ENCODE measurements at places on chromosomes 1 and 21.

DNA sequence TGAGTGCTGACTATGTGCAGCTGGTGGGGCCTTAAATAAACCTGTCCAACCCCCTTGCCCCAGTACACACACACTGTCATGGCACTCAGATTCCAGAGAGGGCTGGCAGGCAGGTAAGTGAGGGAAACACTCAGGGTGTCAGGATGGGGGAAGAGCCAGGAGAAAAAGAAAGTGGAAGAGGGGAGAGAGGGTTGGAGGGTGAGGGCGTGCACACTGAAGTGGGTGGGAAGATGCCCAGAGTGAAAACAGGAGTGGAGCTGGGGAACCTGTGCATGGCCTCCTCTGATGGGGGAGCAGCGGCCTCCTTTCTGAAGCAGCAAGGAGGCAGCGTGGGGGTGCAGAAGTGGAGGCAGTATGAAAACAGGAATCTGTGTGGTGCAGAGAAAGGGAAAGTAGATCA, 160.6 kb upstream of the JUN start:
- no peak for DNase-seq

DNA sequence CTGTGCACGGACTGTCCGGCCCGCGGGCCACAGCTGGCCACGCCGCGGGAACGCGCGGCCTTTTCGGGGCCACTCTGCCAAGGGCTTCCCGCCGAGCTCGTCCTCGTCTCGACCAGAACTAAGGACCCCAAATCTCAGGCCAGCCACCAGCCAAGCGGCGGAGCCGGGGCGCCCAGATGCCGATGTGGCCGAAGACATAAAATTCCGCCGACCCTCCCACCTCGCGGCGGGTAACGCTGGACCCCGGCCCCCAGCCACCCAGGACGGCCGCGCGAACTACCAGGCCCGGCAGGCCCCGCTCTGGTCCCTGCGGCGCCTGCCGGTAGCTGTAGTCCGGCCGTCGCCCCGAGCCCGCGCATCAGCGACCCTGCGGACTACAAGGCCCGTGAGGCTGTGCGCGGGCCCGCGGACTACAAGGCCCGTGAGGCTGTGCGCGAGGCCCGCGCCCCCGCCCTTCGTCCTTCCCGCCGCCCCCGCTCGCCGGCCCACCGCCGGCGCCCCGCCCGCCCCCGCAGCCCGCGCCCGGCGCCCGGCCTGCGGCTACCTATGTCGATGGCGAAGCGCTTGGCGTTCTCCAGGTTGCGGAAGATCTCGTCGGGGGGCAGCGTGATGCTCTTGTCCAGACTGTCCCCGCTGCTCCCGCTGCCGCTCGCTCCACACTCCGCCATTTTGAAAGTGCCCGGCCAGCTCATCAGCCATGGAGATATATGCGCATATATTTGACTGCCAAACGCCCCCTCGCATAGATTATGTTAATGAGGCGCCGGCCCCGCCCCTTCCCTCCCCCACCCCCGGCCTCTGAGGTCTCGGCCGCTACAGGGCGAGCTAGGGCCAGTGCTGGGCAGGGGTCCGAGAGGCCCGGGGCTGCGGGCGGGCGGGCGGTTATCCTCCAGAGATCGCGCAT, at the start of gene PANK4:
Gene PANK4 (minus strand): TSS at position 677 of the 904 bp plus-strand sequence. CDS start 9 bp downstream, at position 668.
- peak; percentile 88 for DNase-seq

GRCh38 chr1:37391211-37392011, 83.0 kb upstream of the ZC3H12A start:
- no peak for DNase-seq

DNA sequence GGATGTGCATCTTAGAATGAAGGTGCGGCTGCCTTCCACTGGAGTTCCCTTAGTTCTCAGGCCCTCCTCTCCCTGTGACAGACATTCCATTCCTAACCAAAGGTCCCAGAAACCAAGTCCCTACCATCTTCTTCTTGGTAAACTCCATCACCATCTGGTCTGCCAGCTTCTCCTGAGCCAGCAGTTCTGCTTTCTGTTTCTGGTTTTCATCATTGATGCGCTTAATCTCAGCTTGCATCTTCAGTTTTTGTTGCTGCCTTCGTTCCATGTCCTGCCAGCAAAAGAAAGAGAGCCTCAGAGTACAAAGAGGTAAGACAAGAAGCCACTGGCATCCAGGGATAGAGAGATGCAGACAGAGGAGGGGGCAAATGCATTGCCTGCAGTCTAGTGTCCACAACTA, 18.0 kb upstream of the VSIG8 start:
- DNase-seq = no peak

DNA sequence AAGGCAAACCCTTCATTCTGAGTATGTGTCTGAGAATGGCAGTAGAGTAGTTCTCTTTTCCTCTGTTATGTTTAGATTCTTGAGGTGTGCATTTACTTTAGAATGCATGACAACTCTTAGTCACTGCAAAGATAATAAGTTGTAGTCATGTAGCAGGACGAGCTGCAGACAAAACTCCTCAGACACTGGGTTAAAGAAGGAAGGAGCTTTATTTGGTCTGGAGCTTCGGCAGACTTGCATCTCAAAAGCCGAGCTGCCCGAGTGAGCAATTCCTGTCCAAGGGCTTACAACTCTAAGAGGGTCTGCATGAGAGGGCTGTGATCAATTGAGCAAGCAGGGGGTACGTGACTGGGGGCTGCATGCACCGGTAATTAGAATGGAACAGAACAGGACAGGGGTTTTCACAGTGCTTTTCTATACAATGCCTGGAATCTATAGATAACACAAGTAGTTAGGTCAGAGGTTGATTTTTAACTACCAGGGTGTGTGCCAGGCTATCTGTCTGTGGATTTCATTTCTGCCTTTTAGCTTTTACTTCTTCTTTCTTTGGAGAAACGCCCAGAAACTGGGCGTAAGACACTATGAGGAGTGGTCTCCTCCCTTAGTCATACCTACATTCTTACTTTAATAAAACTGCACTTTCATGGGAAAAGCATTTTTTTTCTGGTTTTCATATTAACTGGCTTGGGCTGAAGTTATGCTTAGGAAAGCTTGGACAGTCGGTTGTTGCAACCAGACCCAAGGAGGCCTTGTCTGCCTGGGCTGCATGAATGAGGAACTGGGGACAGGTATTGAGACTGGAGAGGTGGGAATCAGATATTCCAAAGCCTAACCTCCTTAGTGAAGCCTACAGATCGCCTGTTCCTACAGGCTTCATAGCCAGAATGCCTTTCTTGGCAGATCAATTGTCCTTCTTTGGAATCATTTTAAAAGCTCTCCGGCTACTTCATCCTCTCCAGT, 115.1 kb downstream of the RHOU start:
- no peak for DNase-seq

- no peak for DNase-seq
Measured at GRCh38 chr1:78240755-78241154, 195.0 kb downstream of the GIPC2 start.

DNA sequence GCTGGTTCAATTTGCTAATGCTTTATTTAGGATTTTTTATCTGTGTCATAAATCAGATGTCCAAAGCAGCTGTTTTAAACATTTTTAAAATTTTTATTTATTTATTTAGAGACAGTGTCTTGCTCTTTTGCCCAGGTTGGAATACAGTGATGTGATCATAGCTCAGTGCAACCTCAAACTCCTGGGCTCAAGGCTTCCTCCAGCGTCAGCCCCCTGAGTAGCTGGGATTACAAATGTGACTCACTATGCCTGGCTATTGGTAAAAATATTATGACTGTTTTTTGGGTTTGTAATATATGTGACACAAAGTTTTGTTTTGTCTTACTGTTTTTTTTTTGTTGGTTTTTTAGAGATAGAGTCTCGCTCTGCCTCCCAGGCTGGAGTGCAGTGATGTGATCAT, 11.8 kb downstream of the ZBED6 start:
- no peak for DNase-seq

DNA sequence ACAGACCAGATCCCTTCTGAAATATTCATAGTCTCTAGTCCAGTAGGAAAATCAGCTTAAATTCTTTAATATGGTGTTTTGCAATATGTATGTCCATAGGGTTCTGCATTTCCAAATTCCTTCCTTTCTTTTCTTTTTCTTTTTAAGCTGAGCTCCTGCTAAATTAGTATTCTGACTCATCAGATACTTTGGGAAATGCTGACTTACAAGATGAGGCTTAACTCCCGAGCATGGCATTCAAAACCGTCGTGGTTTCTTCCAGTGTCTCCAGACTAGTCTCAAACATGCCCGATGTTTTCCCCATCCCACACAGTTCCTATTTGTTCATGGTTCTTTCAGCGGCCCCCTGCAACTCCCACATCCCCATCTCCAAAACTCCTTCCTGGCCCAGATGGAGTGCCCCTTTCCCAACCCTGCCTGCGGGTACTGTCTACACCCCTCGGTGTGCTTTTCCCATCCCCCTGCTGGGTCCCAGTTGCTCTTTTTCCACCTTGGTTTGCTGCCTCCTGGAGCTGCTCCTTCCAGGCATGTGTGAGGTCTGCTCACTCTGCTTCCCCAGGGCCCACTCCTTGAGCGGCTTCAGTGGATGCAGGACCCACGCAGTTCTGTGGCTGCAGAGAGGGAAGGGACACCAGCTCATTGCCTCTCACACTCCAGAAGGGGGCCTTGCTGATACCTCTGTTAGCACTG, 19.5 kb upstream of the ETV3 start:
- no peak for DNase-seq

DNA sequence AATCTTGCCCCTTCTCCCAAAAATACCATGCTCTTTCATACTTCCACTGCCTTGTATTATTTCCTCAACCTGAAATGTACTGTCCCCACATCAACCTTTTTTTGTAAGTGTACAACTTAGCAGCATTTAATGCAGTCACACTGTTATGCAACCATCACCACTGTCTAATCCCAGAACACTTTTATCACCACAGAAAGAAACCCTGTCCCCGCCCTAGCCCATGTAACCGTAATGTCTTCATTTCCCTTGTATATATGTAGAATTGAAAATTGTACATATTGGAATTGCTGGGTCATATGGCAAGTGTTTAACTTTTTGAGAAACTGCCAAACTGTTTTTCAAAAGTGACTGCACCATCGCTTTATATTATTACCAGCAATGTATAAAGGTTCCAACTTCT, 37.4 kb downstream of the PTP4A2 start:
- DNase-seq = no peak

- no peak for DNase-seq
Measured at GRCh38 chr1:26597629-26598039, 68.1 kb downstream of the RPS6KA1 start.

- DNase-seq = no peak
Measured at GRCh38 chr1:6101826-6102531, 56.3 kb downstream of the KCNAB2 start.

DNA sequence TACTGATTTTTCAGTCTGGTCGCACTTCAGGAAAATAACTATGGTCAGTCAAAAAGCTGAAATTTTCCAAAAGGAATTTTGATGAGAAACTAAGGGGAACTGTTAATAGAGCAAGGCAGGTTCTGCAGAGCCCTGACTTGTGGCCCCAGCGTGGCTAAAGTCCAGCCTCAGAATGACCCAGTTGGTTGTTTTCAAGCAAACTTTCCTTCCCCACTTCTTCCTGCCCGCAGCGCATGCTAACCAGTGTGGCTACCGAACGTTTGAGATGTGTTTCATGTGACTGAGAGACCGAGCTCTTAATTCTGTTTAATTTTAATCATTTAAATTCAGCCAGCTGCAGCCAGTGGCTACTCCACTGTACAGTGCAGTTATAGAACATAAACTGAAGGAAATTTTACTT, 6.2 kb upstream of the IL10RB start:
- no peak for DNase-seq

GRCh38 chr1:13628711-13629110, 45.1 kb downstream of the PDPN start:
- DNase-seq = no peak

DNA sequence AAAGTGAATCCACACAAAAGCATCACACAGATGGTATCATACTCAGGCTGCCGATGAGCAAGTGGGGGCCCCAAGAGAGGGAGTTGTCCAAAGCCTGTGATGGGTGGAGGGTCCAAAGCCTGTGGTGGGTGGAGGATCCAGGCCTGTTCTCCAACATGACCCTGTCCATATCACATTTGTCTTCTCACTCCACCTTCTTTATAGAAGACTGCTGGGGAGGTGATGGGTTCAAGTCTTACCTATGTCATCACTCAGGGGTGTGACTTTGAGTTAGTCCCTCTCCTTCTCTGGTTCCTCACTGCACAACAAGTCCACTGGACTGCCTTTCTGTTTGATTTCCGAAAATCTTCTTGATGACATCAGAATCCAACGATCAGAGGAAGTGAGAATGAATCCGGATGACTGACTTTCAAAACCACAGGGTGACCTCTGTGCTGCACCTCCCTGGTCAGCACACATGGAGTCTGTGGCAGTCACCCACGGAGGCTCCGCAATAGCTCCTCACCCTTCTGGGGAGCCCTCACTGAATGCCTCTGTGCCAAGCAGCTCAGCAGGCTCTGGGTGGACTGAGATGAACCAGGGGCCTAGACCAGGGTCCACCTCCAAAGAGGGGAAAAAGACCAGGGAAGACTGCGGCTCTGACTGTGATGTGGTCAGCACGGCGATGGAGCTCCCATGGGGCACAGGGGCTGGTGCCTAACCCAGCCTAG, 166.8 kb downstream of the HIVEP3 start:
- DNase-seq = no peak

GRCh38 chr1:15684468-15685291, 560 bp downstream of the PLEKHM2 start:
- DNase-seq = peak; percentile 6

GRCh38 chr1:226551299-226551698, 2.7 kb downstream of the STUM start:
- no peak for DNase-seq

GRCh38 chr1:190588424-190588823, 110.8 kb upstream of the BRINP3 start:
- DNase-seq = no peak

- DNase-seq = no peak
Measured at GRCh38 chr1:159443066-159443750, 3.7 kb downstream of the OR10J1 start.

- DNase-seq = no peak
Measured at GRCh38 chr1:174884038-174884437, 115.7 kb upstream of the CACYBP start.

DNA sequence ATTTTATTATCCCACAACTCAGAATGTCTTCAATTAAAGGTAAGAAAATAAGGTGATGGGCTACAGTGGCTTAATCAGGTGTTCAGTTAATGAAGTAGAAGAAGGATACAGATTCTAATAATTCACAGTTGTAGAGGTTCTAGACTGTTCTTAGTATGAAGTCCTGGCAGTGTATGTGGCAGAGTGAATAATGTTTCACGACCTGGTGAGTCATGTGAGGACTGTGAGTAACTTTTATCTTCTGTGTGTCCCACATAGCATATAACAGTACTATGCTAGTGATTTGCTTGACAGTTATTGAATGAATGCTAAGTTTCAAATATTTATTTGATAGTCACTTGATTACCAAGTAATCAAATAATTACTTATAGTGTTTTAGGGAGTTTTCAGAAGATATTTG, 20.0 kb downstream of the SLC16A4 start:
- DNase-seq = no peak

DNA sequence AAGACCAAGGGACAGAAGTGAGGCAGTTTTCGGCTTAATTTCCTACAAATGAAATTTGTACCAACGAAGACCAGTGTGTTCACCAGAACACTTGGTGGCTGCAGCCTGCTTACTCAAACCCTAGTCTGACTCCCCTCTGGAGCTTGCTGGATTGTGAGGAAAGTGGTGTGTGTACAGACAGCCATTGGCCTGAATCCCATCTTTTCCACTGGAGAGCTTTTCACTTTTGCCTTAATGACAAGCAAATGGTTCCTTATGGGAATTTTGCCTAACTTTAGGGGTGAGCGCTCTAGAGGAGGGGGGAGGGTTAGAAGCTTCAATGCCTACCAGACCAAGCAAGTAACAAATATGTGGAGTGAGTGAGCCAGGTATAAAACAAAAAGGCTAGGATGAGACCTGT, 17.3 kb downstream of the METTL13 start:
- DNase-seq = no peak

- DNase-seq = no peak
Measured at GRCh38 chr1:231139659-231140654, 21.9 kb upstream of the TRIM67 start.

GRCh38 chr1:245113649-245114048, 41.1 kb upstream of the KIF26B start:
- no peak for DNase-seq
